Muscle of leg (tissue), 16 donors: ENCODE measurements at places on chromosomes 5 and 9. TPM values are rescaled to one million over a fixed set of nuclear protein-coding genes. Genes with fewer than 3 reads are reported as not detected.

- no peak for DNase-seq
These were observed 6.2 kb upstream of the GSN start for GRCh38 chr9:121261755-121262154.

DNA sequence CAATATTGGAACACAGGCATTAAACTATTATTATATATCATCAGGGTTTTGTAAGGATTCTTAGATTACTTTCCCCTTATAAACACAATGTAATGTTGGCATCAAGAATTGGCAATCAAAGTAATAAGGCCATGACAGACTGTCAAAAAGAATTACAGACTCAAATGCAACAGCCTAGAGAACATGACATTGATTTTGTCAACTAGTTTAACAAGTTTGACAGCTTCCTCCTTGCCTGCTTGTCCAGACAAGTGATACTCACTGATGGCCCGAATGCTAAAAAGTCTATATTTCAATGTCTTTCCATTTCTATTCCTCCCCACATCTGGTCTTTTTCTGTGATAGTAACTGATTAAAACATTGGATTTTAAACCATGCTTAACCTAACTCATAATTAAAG, 6.4 kb upstream of the ANKRD31 start:
- no peak for DNase-seq

- no peak for DNase-seq
These were observed 746.3 kb upstream of the RIOK2 start for GRCh38 chr5:97929383-97929782.

DNA sequence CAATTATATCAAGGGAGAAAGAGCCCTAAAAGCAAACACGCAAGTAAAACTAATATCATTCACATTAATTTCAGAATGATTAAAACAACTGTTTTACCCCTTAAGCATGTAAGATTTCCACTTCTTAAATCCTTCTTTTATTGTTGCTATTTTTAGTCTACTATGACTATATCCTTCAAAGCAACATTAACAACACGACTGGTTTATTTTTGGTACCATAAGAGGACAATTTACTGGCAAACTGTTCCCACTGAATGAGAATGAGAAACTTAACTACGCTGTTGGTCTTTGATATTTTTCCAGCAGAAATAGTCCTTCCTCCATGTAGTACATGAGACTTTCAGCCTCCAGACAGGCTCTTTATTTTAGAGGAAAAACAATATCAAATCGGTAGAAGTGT, 281.5 kb downstream of the CTNND2 start:
- no peak for DNase-seq

DNA sequence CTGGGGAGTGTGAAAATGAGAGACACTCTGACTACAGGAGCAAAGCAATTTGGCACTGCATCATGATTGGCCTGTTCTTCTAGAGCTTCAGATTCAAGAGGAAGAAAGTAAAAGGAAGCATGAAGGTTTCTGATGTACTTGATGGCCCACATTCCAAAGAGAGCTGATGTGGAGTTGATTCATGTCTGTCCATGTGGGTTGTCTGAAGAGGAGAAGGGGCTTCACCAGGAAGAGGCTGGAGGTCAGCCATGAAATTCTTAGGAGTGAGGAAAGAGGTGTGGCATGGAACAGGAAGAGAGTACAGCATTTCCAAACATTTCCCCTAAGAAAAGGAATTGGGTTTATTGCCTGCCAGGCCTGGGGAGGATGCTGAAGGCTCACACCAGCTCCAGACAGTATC, 70.7 kb downstream of the PTCD2 start:
- DNase-seq, result no peak

- DNase-seq, result no peak
These were observed 87.8 kb upstream of the PHYKPL start for GRCh38 chr5:178320281-178320855.

DNA sequence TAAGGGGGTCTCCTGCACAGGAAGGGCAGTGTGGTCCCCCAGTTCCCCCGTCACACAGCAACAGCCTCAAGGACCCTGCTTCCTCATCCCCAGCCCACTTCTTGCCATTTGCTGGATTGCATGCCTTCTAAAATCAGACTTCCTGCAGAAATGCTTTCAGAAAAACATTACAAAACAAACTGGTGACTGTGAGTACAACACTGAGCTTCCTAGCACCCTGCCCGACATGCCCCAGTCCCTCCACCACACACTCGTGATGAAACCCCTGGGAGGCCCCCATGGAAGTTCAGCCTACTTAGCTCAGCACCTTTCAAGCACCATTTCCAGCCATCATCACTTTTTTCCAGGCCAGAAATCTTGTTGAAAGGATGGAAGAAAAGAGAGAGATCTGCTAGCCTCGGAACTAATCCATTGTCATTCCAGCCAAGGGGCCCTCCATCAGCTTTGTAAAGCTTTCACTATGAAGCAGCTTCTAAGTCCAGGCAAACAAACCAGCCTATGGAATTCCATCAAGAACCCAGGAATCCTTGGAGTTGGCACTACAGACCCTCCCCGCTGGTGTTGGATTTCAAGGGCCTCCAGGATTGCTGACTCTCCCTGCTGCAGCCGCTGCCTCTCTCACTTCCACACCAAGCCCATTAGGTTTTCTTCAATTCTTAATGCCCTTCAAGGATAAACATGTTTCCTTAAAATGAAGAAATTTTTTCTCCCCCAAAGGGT, 114.6 kb downstream of the C5orf15 start:
- DNase-seq, result peak; percentile 29

DNA sequence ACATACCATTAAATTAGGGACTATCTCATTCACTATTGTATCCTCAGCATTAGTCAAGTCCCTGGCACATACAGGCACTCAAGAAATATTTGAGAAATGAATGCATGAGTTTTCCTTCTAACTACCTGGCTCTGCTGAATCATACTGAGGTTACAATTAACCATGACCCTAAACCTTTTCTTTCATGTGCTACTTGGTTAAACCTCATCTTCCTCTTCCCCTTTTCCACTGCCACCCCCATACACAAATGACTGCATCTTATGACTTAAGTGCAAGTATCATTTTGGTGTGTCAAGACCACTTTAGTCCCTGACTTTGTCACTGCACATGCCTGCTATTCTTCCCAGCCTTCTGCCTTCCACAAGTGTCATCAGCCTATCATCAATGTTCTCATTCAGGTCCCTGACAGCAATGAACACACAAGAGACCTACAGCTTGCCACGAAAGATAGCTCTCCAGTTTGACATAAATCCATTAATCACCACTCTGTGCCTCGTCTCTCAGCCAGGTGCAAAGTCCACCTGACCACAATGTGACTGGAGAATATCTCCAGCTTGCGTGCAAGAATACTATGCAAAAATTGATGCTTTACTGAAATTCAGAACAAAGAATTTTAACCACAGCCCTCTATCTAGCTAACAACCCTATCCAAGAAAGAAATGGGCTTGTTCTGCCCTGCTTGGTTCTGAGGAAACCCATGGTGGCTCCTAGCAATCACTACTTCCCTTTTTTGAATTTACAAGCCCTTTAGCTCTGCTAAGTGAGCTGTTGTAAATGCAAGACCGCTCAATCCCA, 74.5 kb downstream of the MAPKAP1 start:
- DNase-seq, result peak; percentile 47

DNA sequence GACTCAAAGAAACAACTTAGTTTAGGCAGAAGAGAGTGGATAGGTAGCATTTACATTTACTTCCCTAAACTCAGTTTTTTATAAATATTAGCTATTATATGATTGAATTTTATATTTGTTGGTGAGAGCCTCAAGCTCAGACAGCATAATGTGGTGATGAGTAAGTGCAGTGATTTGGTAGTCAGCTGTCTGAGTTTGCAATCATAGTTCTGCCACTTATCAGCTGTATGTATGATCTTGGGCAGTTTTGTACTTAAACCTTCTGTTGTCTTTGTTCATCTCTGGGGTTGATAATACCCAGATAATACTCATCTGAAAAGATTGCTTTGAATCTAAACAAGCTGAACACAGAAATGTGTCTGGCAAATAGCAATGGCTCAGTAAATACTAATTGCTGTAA, 108.8 kb downstream of the ANXA1 start:
- DNase-seq, result no peak

DNA sequence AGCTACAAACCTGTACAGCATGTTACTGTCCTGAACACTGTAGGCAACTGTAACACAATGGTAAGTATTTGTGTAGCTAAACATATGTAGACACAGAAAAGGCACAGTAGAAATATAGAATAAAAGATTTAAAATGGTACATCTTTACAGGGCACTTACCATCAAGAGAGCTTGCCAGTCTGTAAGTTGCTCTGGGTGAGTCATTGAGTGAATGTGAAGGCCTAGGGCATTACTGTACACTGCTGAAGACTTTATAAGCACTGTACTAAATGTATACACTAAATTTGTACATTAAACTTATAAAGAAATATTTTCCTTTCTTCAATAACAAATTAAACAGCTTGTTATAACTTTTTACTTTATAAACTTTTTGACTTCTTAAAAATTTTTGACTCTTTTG, 20.5 kb downstream of the ADRB2 start:
- no peak for DNase-seq

- DNase-seq, result no peak
These were observed 101.5 kb upstream of the ZNF462 start for GRCh38 chr9:106761493-106761892.

- DNase-seq, result no peak
These were observed 10.3 kb upstream of the URM1 start for GRCh38 chr9:128360826-128361225.

DNA sequence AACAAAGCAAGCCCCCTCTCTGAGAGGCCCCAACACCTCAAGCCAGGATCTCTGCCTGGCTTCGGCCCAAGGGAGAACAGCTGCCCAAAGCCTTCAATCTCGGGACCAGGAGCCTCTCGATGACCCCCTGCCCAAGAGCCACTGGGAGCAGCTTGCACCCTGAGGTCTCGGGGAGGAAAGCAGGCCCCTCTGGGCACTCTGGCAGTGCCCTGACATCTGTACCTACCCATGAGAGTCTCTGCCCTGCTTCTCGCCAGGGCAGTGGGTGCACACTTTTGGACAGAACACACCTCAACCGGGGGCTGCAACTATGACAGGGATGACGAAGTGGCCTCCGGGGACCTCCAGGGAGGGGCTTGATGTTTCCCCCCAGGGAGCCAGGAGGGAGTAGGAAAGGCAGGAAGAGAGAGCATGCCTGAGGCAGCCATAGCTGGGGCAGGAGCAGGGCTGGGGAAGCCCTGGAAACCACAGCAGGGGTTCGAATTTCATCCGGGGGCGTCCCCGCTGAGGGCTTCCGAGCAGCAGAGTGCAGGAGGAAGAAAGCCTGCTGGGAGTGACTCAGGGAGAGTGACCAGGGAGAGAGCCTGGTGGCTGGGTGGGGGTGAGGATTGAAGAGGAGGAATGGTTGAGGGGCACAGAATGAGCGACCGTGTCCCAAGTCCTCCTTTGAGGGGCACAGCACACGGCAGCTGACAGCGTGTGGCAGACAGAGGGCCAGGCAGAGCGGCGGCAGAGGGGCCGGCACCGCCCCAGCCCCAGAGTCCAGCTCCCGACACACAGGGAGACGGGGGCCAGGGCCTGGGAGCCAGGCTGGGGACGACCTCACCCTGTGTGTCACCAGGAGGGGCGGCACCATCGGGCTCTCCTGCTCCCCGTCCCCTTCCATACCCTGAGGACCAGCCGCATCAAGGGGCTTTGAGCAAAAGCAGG, 1.8 kb downstream of the LPCAT1 start:
- peak; percentile 53 for DNase-seq

- DNase-seq, result no peak
These were observed 261.2 kb downstream of the TAF11L14 start for GRCh38 chr5:17895288-17896033.

The CD72 gene
- total RNA-seq, result 1.6 TPM

The OR1J4 gene
- not detected for total RNA-seq

The SOHLH1 gene
- not detected for total RNA-seq
